Activated CD4-positive, alpha-beta T cell treated with anti-CD3 and anti-CD28 coated beads, Interleukin-2, amount 50 U/mL, for 16 hours (primary cell): ENCODE measurements at places on chromosomes 4 and X.

GRCh38 chr4:144357975-144358374 is 217.5 kb upstream of the GYPA start:
- no peak for DNase-seq

- no peak for DNase-seq
These were observed 202.1 kb downstream of the ARHGAP24 start for GRCh38 chr4:85676850-85677590.

GRCh38 chr4:124833831-124834505 is 121.4 kb upstream of the ANKRD50 start:
- no peak for DNase-seq

DNA sequence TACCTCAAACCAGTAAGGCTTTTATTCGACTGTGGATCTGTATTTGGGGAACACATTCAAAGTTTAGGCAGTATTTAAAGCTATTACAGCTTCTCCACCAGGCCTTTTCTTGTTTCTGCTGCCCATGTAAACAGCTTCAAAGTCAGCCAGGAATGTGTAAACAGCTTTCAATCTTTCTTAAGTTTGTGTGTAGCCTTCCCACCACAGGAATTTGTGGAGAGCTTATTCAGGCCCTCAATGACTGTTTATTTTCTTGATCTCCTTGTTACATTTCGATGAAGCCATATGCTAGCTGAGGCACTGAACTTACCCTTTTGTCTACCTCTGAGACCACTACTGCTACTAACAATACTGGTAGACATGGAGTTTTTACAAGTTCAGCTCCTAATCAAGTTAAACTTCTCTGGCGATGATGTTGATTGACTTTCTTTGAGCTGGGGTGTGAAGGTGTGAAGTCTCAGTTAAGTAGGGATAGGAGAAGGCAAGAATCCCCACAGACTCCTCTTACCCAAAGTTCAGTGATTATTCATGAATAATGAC is 72.6 kb downstream of the NWD2 start:
- DNase-seq, result no peak

GRCh38 chrX:77733342-77733741 is 52.7 kb downstream of the ATRX start:
- no peak for DNase-seq

- peak; percentile 2 for DNase-seq
These were observed 90.5 kb upstream of the ZNF827 start for GRCh38 chr4:146029147-146029546.

- no peak for DNase-seq
These were observed 34.1 kb downstream of the PRRG1 start for GRCh38 chrX:37383313-37383712.

- DNase-seq, result peak; percentile 23
These were observed 230.9 kb downstream of the SOWAHB start for GRCh38 chr4:76666944-76667532.
